Mucosa of gallbladder (tissue), 1 donor: ENCODE measurements at places on chromosomes 4 and X. TPM values are rescaled to one million over a fixed set of nuclear protein-coding genes. Genes with fewer than 3 reads are reported as not detected.
A peak's percentile ranks its signal among the peaks of the same experiment; 100 is the strongest.

LUZP4 gene
- total RNA-seq, result not detected

RNF212 gene
- 5.8 TPM for total RNA-seq

NIPAL1 gene
- 9.2 TPM for total RNA-seq

MND1 gene
- total RNA-seq, result 1.7 TPM

SPARCL1 gene
- total RNA-seq, result 539 TPM

LSM6 gene
- total RNA-seq, result 23.5 TPM

FGFR3 gene
- total RNA-seq, result 104 TPM

KIT gene
- 24.4 TPM for total RNA-seq

GAGE2A gene
- not detected for total RNA-seq

PHOX2B gene
- 0.26 TPM for total RNA-seq

PARM1 gene
- total RNA-seq, result 92.3 TPM

CLDN22 gene
- total RNA-seq, result not detected

GAGE12E gene
- total RNA-seq, result not detected

GRCh38 chr4:7185487-7186030 lies 6.8 kb upstream of the SORCS2 start:
- no peak for DNase-seq

- peak; percentile 65 for DNase-seq
Observed at GRCh38 chr4:128571747-128572146, 237.8 kb upstream of the JADE1 start.

DNA sequence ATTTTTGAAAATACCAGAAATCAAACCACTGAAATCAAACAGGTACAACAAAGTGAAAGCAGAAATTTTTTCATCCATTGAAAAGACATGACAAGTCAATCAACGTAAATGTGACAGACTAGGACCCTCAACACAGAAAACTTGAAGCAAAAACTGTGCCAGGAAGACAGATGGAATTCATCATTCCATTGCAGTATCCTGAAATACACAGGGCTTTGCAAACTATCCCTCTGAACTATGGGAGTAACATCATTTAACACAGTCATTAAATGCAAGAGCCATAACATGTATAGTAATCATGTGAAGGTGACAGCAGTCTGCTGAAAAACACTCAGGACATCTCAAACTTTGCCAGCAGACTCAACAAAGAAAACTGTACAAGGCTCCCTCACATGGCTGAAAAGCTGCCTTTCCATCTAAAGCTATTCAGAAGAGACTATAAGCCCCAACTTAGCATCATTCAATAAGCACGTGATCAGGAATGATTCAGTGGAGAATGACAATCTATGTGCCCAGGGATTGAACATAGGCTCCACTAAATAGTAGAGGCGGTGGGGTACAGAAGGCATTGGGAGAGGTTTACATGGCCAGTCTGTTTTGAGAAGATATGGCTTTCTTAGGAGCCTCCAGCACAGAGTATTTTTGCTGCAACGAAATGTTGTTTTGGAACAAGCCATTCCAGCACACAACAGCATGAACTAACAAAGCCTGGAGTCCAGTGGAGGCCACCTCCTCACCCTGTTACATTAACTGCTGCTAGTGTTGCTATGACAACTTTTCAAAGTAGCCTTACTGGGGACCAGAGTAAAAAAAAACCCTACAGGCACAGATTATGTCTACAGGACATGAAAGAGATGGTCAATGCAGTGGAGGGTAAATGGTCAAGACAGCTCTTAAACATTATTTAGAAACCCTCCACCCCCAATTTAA lies 274.5 kb upstream of the NOCT start:
- DNase-seq, result no peak

GRCh38 chr4:52824603-52825459 lies 37.3 kb upstream of the RASL11B start:
- DNase-seq, result peak; percentile 34

DNA sequence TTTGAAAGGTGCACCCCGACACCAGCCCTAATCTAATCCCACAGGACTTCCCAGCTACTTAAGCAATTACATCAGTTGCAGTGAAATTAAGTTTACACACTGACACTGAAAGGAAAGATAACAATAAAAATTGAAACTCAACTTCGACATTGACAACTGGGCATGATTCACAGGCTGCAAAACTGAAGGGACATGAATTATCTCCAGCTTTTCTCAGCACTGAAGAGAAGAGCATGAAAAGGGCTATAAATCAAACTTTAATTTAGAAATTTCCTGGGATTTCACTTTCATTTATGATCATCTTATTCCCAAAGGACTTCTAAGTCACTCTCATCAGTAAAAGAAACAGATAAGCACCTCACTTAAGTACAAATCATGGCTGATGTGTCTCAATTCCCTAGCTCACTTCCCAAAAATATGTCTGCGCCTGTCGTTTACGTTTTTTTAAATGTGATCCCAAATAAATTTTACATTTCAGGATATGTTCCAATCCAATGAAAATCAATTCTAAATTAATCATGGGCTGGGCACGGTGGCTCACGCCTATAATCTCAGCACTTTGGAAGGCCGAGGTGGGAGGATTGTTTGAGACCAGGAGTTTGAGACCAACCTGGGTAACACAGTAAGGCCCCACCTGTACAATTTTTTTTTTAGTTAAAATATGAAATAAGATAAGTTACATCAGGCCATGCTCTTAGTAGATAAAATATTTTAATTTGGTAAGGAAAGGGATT lies 134.4 kb upstream of the TBL1X start:
- no peak for DNase-seq

- no peak for DNase-seq
Observed at GRCh38 chr4:149952101-149952500, 126.1 kb upstream of the DCLK2 start.

GRCh38 chr4:126445596-126445995 lies 1130.8 kb downstream of the FAT4 start:
- no peak for DNase-seq

DNA sequence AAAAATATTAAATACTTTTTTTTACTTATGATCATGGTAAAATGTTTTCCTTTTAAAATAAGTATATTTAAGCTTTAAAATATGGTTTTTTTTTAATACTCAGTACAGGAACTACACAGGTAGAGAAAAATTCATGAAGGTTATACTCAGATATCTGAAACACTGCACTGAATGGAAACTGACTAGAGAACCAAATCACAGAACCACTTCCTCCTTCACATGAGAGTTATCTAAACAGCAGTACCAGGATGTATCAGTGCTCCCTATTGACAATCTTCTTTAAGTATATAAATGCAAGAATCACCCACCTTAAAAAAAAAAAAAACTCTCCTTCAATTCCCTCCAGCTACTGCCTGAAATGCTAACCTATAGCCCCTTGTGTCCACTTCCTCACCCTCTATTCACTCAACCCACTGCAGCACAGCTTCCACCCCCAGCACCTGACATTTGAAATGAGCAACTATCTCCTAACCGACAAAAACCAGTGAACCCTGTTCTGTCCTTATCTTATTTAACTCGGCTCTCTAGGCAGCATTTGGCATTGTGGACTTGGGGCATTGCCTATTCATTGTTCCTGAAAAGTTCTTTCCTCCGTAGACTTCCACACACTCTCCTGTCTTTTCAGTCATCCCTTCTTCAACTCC lies 9.1 kb downstream of the SLC7A3 start:
- DNase-seq, result no peak

GRCh38 chr4:143054971-143055370 lies 129.7 kb upstream of the USP38 start:
- DNase-seq, result no peak

- no peak for DNase-seq
Observed at GRCh38 chrX:123311486-123311885, 127.4 kb downstream of the GRIA3 start.

GRCh38 chr4:17535906-17536305 lies 20.9 kb downstream of the CLRN2 start:
- DNase-seq, result no peak

GRCh38 chr4:186725469-186726425 lies 2.1 kb upstream of the FAT1 start:
- DNase-seq, result peak; percentile 83

DNA sequence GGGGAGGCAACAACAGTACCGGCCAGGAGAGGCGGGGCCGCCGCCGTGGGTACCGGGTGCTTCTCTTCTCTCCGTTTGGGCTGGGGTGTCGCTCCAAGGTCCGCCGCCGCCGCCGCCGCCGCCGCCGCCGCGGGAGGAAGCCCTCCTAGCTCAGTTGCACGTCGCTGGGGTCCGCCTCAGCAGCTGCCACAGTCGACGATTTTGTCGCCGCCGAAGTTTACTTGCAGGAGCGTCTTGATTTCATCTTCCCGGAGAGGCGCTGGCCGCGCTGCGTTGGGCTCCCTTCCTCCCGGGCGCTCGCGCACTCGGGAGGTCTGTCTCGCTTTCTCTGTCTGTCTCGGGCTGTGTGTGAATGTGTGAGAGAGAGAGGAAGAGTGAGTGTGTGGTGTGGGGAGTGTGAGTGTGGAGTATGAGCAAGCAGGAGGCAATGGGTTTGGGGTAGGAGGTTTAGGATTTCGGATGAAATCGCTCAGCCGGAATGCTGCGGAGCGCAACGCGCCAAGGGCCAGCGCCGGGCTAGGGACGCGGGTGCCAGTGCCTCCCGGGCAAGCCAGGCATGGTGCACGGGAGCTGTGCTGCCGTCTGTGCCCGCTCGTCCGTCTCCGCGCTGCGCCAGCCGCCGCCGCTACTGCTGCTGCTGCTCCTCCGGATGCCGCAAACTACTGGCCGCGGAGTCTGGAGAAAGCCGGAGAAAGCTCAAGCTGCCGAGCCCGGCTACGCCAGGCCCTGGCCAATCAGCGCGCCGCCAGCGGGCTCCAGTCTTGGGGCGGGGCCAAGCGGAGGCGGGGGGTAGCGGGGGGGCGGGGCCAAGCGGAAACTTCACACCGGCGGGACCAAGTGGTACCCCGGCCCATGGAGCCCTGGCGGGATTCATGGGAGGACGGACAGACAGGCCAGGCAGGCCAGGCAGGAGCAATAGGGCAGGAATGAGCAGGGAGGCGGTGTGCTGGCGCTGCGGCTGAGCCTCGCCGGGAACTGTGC lies at the start of gene PCDH19:
Gene PCDH19 (minus strand): TSS at position 664 of the 981 bp plus-strand sequence. CDS start 1,676 bp downstream, outside the sequence.
- peak; percentile 40 for DNase-seq

GRCh38 chr4:138405934-138406567 lies 163.9 kb upstream of the SLC7A11 start:
- no peak for DNase-seq

- no peak for DNase-seq
Observed at GRCh38 chr4:108008721-108009120, 19.0 kb downstream of the HADH start.

DNA sequence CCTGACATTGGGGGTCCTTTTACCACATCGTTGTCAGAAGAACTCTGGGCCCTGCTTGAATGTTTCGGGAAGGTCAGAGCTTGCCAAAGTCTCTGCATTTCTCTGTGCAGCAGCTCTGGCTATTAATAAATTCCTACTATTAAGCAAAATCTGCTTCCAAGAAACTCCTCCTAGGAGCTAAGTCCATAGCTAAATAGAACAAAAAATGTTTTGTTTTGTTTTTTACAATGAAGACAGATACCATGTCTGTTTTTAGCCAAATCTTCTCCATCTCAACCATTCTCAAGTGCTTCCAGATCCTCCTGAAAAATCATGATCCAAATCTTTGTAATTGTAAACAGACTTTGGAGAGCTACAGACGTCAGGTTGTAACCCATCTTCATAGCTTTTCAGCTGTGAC lies 161.6 kb downstream of the SPATA18 start:
- no peak for DNase-seq

DNA sequence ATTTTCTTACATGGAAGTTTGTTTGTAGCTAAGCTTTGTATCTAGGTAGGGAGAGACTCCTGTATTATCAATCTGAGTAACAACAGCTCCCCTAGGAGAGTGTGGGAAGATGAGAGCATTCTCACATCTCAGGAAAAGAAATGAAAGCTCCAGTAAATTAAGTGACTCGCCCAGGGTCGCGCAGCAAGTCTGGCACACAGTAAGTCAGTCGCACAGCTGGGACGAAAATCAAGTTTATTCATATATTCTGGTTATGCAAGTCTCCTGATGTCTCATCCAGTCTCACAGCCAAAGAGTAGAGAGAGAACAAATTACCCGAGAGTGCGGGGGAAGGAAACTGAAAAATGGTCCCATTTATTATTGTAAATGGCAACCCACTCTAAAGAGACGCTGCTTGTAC lies 216.1 kb downstream of the STK32B start:
- no peak for DNase-seq

GRCh38 chrX:124679199-124679598 lies 332.8 kb downstream of the SH2D1A start:
- no peak for DNase-seq

DNA sequence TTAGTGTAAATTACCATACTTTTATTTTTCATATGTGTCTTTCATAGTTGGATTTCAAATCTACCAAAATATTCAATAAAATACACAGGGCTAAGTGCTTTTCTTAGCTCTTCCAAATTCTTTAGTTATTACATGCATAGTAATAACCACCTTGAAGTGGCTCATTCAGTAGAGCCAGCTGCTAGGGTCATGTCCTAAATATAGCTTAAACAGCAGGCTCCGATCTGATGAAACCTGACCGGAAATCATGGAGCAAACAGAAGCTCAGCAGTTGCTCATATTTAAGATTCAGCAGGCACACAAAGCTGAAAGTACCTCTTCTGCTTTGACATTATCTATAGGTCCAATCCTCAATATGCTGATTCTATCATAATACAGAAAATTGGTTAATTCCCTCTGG lies 1470.4 kb downstream of the ADGRL3 start:
- no peak for DNase-seq

DNA sequence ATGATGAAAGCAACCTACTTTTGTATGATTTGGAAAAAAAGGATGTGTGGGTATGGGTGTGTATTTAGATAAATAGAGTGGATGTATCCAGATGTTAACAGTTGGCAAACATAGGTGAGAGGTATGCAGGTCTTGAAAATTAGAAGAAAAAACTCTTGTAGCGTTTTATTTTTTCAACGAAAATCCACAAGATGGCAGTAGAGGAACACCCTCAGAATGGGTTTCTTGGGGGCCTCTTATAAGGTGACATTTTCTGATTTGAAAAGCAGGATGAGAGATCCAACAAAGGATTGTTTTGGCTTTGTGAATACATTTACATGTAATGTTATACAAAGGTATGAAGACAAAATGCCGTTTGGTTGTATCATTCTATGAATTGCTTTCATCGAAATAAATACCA lies 68.3 kb downstream of the FMR1NB start:
- DNase-seq, result no peak

DNA sequence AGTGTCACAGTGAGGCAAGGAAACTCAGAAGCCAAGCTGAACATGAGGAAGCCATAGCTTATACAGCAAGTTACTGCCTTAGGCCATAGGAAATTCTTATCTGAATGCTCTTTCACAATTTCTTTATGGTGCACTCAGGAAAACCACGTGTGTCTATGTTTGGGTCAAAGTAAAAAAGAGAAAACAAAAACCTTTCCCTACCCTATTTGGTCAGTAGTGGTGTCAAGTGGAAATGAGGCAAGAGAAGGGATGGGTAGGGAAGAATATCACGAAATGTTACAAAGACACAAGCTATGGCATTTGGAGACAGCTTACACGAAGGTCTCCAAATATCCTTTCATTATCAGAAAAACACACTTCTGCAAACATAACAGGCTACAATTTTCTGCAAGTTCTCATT lies 83.4 kb upstream of the INPP4B start:
- no peak for DNase-seq

DNA sequence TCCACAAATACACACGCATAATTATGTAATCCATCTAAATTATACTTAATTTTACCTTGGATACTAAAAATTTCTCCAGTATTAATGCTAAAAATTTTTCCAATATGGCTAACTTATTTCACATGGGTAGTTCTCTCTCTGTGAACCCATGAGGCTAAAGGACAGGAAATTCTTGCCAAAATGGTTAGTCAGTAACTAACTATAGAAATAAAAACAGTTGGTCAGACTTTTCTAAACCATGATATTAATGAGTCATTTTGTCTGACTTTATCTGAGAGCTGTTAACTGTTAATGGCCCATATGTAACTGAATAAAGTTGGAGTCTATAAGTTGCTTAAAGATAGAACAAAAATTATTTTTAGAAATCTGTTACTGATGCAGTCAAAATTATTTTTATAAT lies 549.4 kb downstream of the TLL1 start:
- no peak for DNase-seq
